ENCODE measurements at places on chromosomes 12 and 14. TPM values are rescaled to one million over a fixed set of nuclear protein-coding genes. Genes with fewer than 3 reads are reported as not detected.

GRCh38 chr14:59225281-59225680 lies 36.8 kb downstream of the DAAM1 start:
- no peaks in the 10 kb centered on the region for H3K36me3 ChIP-seq
- H3K4me1 ChIP-seq, result peaks cover 9% of the 10 kb centered on the region
- H3K27ac ChIP-seq, result no peak overlapping the region
- DNase-seq, result no peak

DNA sequence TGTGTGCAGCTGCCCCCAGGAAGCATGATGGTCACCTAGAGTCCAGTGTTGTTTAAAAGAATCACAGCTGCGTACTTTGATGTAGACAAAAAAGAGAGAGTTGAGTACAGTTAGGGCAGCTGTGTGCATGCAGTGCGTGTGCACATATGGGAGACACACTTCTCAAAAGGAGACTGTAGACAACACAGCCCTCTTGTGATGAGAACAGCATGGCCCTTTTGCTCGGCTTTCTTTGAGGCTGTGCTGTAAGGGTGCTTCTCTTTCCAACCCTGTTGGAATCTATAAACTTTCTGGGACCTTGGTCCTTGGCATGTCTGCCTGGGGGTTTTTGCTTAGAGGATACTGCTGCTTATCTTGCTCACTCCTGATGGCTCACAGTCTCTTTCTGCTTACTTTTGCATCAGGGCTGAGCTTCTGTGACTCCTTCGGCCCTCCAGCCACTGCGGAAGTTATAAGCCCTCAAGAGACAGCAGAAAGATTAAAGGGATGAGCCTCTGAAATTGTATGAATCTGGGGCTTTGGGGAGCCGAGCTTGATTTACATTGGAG lies 102.9 kb downstream of the DYRK2 start:
- no peak overlapping the region for H3K4me3 ChIP-seq
- H3K4me1 ChIP-seq, result peaks cover 12% of the 10 kb centered on the region
- DNase-seq, result no peak
- H3K27ac ChIP-seq, result no peak overlapping the region

DNA sequence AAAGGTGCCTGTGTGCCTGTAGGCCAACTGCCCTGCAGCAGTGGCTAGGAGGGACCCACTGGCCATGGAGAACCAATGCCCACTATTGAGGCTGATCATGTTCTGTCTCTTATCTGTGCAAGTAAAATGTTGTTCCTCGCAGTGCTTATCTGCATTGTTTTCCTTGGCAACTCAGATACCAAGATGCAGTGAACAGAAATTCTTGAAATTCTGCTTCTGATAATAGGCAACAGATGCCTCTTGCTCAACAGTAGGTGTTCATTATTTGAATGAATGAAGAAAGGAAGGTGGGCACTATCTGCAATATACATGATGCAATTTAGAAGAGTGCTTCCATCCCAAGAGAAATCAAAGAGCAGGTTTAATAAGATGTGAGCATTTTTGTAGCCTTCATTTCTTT lies 232.2 kb downstream of the NUAK1 start:
- H3K27me3 ChIP-seq, result no peaks in the 10 kb centered on the region
- no peaks in the 10 kb centered on the region for H3K4me1 ChIP-seq
- no peak for DNase-seq
- H3K36me3 ChIP-seq, result no peaks in the 10 kb centered on the region
- no peak overlapping the region for H3K4me3 ChIP-seq

DNA sequence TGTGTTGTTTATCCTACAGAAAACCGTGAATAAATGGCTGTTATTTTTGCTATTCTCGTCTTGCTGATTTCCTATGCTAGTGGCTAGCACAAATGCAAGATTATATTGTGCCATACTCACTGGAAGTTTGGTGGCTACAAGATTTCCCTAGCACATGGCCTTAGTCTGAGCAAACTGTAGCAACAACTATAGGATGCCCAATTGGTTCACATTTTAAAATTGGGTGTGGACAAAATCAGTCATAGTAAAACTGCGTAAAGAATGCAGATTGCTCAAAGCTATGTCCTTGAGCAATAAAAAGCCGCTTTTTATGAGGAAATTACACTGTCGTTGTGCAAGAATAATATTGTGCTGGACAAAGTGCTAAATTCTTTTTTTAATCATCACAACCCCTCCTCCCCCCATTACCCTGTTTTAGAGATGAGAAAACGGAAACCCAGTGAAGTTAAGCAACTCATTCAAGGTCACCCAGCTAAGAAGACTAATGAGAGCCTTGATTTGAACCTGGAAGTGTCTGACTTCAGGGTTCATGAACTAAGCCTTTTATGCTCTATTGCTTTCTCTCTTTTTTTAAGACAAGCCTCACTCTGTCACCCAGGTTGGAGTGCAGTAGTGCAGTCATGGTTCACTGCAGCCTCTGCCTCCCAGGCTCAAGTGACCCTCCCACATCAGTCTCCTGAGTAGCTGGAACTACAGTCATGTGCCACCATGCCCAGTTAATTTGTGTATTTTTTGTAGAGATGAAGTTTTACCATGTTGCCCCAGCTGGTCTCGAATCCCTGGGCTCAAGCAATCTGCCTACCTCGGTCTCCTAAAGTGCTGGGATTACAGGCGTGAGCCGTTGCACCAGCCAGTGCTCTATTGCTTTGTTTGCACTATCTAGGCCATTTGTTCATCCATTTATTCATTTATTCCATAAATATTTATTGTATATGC lies 73.6 kb downstream of the SRGAP1 start:
- no peak for DNase-seq
- H3K4me1 ChIP-seq, result no peaks in the 10 kb centered on the region
- H3K27me3 ChIP-seq, result no peaks in the 10 kb centered on the region
- no peaks in the 10 kb centered on the region for H3K36me3 ChIP-seq
- H3K4me3 ChIP-seq, result no peak overlapping the region

GRCh38 chr12:119325813-119326212 lies 8.7 kb upstream of the CCDC60 start:
- no peak overlapping the region for H3K4me3 ChIP-seq
- no peak for DNase-seq
- no peak overlapping the region for H3K27ac ChIP-seq

GRCh38 chr14:96180043-96180874 lies 24.4 kb upstream of the BDKRB2 start:
- no peak overlapping the region for H3K27ac ChIP-seq
- no peaks in the 10 kb centered on the region for H3K27me3 ChIP-seq
- no peak for DNase-seq
- H3K4me3 ChIP-seq, result no peak overlapping the region
- no peaks in the 10 kb centered on the region for H3K36me3 ChIP-seq

DNA sequence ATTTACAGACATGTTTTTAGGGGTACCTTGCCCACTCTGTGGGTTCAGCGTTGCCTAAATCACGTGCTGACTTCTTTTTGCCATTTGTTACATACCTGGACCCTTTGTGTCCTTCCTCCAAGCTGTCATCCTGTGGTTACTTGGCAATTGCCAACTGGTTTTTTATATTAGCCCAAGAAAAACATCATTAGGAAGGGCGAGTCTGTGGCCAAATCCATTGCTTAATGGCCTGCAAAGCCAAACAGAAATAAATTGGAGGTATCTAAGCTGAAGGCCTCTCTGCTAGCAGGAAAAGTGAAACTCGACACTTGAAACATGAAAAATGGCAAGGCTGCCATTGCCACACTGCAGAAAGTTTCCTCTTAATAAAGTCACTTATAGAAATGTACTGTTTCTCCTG lies 190.4 kb downstream of the NUAK1 start:
- H3K4me3 ChIP-seq, result no peak overlapping the region
- no peak overlapping the region for H3K27ac ChIP-seq
- H3K4me1 ChIP-seq, result no peaks in the 10 kb centered on the region
- H3K36me3 ChIP-seq, result no peaks in the 10 kb centered on the region
- H3K27me3 ChIP-seq, result no peaks in the 10 kb centered on the region
- DNase-seq, result no peak

DNA sequence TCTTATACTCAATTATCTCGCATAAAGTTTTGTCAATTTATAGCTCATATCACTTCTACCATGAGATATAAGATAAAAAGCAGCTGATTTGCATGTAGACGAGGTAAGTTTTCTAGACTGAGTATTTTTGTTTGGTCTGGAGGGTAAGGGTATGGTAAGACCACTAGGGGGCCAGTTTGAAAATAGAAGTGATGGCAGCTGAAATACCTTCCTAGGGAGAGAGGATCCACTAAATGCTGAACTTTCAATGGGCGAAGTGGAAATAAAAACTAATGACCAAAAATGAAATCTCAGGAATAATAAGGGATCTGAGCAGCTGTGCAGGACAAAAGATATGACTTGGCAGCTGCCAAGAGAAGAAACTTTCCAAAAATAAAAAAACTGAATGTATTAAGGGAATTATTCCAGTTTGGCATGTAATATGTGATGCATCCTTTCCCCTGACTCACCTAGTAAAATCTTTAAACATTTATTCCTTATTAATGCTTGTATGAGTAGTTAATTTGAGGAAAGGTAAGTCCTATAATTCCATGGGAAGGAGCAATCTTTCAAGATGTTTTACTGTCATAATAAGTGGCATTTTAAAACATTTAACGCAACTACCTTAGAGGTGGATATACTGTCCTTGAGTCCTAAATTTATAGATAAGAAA lies 754.5 kb downstream of the C12orf50 start:
- H3K27ac ChIP-seq, result no peak overlapping the region
- no peaks in the 10 kb centered on the region for H3K27me3 ChIP-seq
- DNase-seq, result peak; percentile 62
- H3K36me3 ChIP-seq, result no peaks in the 10 kb centered on the region
- peaks cover 9% of the 10 kb centered on the region for H3K4me1 ChIP-seq

- DNase-seq, result no peak
- H3K27ac ChIP-seq, result no peak overlapping the region
- H3K27me3 ChIP-seq, result no peaks in the 10 kb centered on the region
- peaks cover 7% of the 10 kb centered on the region for H3K4me1 ChIP-seq
Measured at GRCh38 chr12:75890660-75891059, 140.9 kb downstream of the PHLDA1 start.

Gene ISM2
- 0.07 TPM for total RNA-seq

Gene NTF3
- 11.0 TPM for total RNA-seq

Gene KRT83
- not detected for total RNA-seq

Gene COX8C
- not detected for total RNA-seq

Gene PEBP1
- total RNA-seq, result 266 TPM

Gene EPYC
- total RNA-seq, result not detected

Gene BRF1
- 16.9 TPM for total RNA-seq

Data from neural progenitor cell (in vitro differentiated cells).